ENCODE measurements at places on chromosomes 5 and 9.

GRCh38 chr5:146072595-146072994 is 32.8 kb downstream of the PLAC8L1 start:
- DNase-seq, result no peak

- DNase-seq, result no peak
Observed at GRCh38 chr9:37035648-37036370, 1.7 kb upstream of the PAX5 start.

- no peak for DNase-seq
Observed at GRCh38 chr5:174755106-174755505, 30.7 kb downstream of the MSX2 start.

GRCh38 chr5:150596826-150597225 is 43.6 kb upstream of the SYNPO start:
- DNase-seq, result no peak

DNA sequence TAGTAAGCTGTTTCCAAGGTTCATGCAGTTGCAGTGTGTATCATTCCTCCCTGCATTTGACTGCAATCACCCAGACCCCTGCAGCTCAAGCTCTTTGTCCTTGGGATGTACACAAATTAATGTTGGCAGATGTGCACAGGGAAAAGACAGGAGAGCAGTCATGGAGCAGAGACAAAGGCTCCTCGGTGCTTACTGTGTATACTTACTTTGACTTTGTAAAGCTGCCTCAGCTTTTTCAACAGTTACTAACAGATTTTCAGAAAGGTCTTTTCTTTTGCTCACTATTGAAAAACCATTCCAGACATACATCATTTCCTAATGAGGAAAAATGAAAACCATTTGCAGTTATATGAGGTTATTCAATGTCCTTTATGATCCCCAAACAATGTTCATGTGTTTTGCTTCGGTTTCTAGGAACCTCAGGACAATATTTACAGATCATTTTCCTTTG is 124.9 kb downstream of the TTC39B start:
- DNase-seq, result no peak

GRCh38 chr9:91625331-91625730 is 201.7 kb upstream of the NFIL3 start:
- DNase-seq, result no peak

- no peak for DNase-seq
Observed at GRCh38 chr9:136328622-136329041, 1.3 kb downstream of the GPSM1 start.

DNA sequence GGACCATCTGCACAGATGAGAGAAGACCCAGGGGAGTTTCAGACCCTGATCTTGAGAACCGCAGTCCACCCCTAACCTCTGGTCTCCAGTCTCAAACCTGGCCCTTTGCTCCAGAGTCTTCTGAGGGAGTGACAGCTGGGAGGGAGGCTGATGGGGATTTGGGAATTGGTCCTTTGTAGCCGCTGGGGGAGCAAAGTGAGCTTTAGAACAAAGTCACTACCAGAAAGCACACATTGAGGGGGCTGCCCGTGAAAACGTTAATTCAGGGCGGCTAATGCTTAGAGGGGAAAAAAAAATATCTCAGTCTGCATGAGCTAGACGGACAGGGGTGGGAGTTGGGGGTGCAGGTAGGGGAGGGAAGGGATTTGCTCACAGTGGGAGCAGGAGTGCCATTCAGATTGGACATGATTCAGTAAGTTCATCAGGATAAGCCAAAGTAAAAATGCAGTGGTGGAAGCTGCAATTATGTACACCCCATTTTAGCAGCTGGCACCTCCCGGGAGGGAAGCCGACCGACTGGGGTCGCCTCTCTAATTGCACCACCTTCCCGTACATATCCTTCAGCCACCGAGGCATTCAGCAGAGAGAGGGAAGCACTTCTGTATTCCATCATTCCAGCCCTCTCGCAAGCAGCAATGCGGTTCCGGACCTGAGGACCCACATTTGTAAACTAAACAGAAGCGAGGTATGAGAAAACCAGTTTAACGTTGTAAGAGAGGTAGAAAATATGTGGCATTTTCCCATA is 123.4 kb upstream of the RETREG1 start:
- DNase-seq, result no peak

- no peak for DNase-seq
Observed at GRCh38 chr5:124783285-124783684, 36.8 kb upstream of the ZNF608 start.

DNA sequence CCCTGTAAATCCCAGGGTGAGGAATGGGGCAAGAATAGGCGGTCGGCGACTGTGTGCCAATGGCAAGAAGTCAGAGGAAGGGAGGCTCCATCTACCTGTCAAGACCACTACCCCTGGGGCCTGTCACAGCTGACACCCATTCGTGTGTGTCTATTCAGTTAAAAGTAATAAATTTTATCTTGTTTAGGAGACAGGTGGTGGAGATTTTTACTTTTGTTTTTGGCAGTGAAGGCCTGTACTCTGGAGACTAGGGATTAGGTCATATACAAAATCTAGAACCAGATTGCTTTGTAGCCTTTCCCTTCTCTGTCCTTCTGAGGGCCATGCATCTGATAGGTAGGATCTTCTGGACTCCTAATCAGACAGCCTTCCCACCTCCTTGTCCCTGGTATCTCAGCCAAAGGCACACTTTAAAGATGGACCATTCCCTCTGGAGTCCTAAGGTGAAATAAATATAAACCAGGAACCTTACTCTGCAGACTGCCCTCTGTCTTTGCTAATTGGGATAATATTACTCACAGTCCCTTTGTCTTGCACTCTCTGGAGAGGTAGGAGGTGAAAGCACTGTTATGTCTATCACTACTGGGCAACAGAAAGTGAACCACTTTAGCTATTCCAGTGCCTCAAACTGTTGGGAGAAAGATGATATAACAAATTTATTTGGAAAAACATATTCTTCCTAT is 213.2 kb upstream of the ACTBL2 start:
- no peak for DNase-seq

GRCh38 chr5:74833537-74834266 is 32.5 kb downstream of the FAM169A start:
- no peak for DNase-seq

GRCh38 chr5:26232706-26233105 is 805.7 kb downstream of the CDH9 start:
- no peak for DNase-seq

All from GF-D8 (cell line).